ENCODE measurements at places on chromosomes 12 and 14.

DNA sequence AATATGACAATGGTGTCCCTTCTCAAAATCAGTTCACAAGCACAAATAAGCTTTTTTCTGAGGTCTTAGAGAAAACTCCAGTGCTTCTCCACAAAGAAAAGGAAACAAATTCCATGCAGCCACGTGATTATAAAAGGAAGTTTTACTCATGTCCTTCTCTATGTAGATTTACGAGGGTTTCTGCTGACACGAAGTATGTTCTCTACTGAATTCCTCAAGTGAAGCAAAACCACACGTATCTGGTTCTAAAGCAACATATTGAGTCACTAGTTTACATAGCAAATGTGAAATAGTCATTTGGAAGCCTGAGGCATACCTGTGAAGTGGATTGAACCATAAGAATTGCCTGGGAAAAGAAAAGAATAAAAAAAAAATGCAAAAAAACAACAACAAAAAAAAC lies 31.9 kb downstream of the BMP4 start:
- no peak for DNase-seq

DNA sequence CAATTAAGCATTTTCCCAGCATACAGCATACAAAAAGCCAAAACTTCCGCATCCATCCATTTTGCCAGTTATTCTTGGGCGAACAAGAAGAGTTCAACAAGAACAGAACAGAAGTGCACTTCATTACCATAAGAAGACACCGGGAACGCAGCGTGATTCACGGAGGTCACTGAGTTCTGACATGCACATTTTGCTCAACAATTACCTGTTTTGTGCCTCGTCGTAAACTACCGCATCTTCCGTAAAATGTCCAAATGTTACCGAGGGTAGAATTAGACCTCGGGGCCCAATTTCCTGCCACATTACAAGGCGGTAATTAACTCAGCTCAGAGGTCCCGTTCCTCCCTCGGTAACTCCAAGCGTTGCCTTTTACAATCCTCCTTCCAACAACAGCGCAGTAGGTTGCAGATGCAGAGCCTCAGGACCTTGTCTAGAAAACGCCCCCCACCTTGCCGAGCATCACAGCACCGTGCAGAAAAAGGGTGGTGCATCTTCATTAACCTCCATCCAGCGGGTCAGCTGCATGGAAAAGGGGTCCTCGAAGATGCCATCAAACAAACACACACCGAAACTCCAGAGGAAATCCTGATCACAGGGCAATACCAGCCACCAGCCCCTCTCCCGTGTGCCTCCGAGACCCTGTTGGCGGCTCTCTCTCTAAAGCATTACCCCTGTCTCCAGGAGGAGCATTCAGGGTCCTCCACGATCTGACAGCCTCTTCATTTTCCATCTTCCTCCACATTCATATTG lies 125.2 kb downstream of the BCL11B start:
- no peak for DNase-seq

DNA sequence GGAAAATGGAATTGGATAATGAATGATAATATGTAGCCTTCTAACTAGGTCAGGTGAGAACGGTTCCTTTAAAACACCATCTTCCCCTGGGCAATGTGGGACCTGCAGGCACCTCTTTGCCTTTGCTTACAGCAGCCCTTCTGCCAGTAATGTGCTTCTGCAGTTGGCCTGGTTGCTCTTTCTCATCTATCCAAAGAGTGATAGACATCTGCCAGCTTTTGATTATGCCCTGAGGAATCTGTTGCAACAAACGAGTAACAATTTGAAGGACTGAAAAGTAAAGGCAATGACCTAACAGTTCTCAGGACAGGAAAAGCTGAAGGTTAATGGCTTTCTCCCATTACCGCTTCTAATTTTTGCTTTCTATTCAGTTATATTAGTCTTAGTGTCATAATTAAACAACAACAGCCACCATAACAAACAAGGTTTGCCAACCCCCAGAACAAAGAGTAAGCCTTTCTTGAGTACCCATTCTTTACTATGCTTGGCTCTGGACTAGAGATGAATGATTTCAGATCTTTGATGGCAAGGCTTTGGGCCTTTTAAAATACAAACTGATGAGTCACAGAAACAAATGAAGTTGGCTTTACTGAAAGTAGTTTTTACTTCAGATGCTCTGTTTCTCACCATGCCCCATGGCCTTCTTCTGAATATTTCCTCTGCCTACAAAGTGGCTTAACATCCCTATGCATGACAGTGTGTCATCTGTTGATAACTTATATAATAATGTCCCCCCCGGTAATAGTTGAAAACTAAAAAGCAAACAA lies 76.1 kb upstream of the KRR1 start:
- DNase-seq: no peak

GRCh38 chr12:1425396-1425729 lies 169.0 kb downstream of the FBXL14 start:
- DNase-seq: no peak

Measured in SHP77 (cell line).